Naive B cell (primary cell): ENCODE measurements at places on chromosomes 4 and X. TPM values are rescaled to one million over a fixed set of nuclear protein-coding genes. Genes with fewer than 3 reads are reported as not detected.

MEPE gene
- polyA plus RNA-seq, result not detected

SYTL5 gene
- polyA plus RNA-seq, result not detected

CXorf65 gene
- polyA plus RNA-seq, result 0.46 TPM

PSAPL1 gene
- polyA plus RNA-seq, result not detected

ARAP2 gene
- 36.0 TPM for polyA plus RNA-seq

MTCP1 gene
- 37.5 TPM for polyA plus RNA-seq

PPM1K gene
- polyA plus RNA-seq, result 172 TPM

NPY1R gene
- polyA plus RNA-seq, result not detected
